Activated T-helper 2 cell treated with anti-CD3 and anti-CD28 coated beads, Interferon-gamma antibody, Interleukin-2, Interleukin-4, amounts not matched to agents 10 μg/mL and 5 μg/mL and 100 μg/mL, durations not matched to agents 14 hours and 24 hours and 36 hours (primary cell): ENCODE measurements at places on chromosomes 1 and 21. TPM values are rescaled to one million over a fixed set of nuclear protein-coding genes. Genes with fewer than 3 reads are reported as not detected.

- DNase-seq, result no peak
- no peaks in the 10 kb centered on the region for H3K27me3 ChIP-seq
- H3K27ac ChIP-seq, result no peak overlapping the region
- H3K36me3 ChIP-seq, result no peaks in the 10 kb centered on the region
- no peaks in the 10 kb centered on the region for H3K4me1 ChIP-seq
Measured at GRCh38 chr1:177912991-177913390, 56.9 kb downstream of the SEC16B start.

GRCh38 chr1:36603461-36603860 lies 120.7 kb upstream of the CSF3R start:
- H3K36me3 ChIP-seq, result no peaks in the 10 kb centered on the region
- H3K4me1 ChIP-seq, result no peaks in the 10 kb centered on the region
- H3K27ac ChIP-seq, result no peak overlapping the region
- DNase-seq, result no peak
- H3K27me3 ChIP-seq, result peaks cover 2% of the 10 kb centered on the region

GRCh38 chr1:81699234-81699633 lies 101.5 kb upstream of the ADGRL2 start:
- no peak for DNase-seq
- H3K36me3 ChIP-seq, result no peaks in the 10 kb centered on the region
- H3K4me3 ChIP-seq, result no peak overlapping the region
- H3K27me3 ChIP-seq, result no peaks in the 10 kb centered on the region
- no peaks in the 10 kb centered on the region for H3K4me1 ChIP-seq

DNA sequence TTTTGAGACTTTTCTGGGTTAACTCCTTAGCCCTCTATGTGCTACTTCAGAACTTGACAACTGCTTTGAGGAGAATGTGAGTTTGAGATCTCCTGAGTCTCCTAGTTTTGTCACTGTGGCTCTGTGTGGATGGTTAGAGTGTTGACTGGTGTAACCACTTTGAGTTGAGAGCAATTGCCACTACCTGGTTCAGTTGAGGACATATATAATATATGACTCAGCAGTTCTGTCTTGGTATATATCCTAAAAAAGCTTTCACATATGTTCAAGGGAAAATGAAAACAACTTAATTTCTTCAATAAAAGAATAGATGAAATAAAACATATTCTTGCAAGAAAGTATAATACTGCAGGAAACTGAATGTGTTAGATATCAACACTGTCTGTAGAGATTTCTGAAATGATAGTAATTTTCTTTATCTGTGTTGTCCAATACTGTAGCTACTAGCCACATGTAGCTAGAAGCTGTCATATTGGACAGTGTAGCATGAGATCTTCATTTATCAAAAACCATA lies 96.7 kb upstream of the QSOX1 start:
- DNase-seq, result no peak
- H3K4me3 ChIP-seq, result no peak overlapping the region
- peak overlapping the region; percentile 11 for H3K27ac ChIP-seq

- no peaks in the 10 kb centered on the region for H3K36me3 ChIP-seq
- no peak overlapping the region for H3K27ac ChIP-seq
- no peak overlapping the region for H3K4me3 ChIP-seq
- peaks cover 6% of the 10 kb centered on the region for H3K4me1 ChIP-seq
- DNase-seq, result no peak
Measured at GRCh38 chr1:85289207-85289847, 12.9 kb upstream of the BCL10 start.

- H3K27ac ChIP-seq, result no peak overlapping the region
- no peak overlapping the region for H3K4me3 ChIP-seq
- no peaks in the 10 kb centered on the region for H3K36me3 ChIP-seq
- DNase-seq, result no peak
- H3K27me3 ChIP-seq, result peaks cover 1% of the 10 kb centered on the region
Measured at GRCh38 chr1:233364026-233364425, 36.5 kb downstream of the MAP3K21 start.

GRCh38 chr1:178166429-178167024 lies 72.6 kb downstream of the RASAL2 start:
- no peak overlapping the region for H3K27ac ChIP-seq
- H3K36me3 ChIP-seq, result no peaks in the 10 kb centered on the region
- H3K4me1 ChIP-seq, result no peaks in the 10 kb centered on the region
- H3K27me3 ChIP-seq, result no peaks in the 10 kb centered on the region

GRCh38 chr1:65230731-65231481 lies 78.4 kb upstream of the DNAJC6 start:
- H3K27ac ChIP-seq, result peak overlapping the region; percentile 79
- no peaks in the 10 kb centered on the region for H3K27me3 ChIP-seq
- no peak for DNase-seq
- H3K36me3 ChIP-seq, result peaks cover 22% of the 10 kb centered on the region

DNA sequence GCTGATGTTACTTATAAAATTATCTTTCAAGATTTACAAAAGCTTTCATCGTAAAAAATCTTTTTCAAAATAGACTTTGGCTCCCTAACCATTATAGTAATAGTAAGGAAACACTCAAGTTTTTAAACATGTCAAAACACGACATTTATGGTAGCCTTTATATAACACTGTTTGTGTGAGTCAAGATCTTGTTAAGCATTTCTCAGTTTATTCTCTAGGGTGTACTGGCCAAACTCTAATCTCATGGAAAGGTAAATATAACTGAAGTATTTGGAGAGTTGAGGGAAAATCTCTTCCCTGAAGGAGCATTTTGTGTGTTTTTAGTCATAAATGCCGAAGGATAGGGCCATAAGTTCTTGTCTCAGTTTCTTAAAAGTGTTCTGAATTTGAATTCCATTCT lies 790.9 kb upstream of the NCAM2 start:
- H3K27ac ChIP-seq, result no peak overlapping the region
- H3K4me3 ChIP-seq, result no peak overlapping the region
- H3K36me3 ChIP-seq, result no peaks in the 10 kb centered on the region
- H3K27me3 ChIP-seq, result no peaks in the 10 kb centered on the region
- no peak for DNase-seq
- no peaks in the 10 kb centered on the region for H3K4me1 ChIP-seq

- no peak for DNase-seq
- H3K4me1 ChIP-seq, result peaks cover 82% of the 10 kb centered on the region
- H3K36me3 ChIP-seq, result peaks cover 26% of the 10 kb centered on the region
- H3K27ac ChIP-seq, result peak overlapping the region; percentile 90
Measured at GRCh38 chr1:10511494-10511885, 36.7 kb downstream of the PEX14 start.

DNA sequence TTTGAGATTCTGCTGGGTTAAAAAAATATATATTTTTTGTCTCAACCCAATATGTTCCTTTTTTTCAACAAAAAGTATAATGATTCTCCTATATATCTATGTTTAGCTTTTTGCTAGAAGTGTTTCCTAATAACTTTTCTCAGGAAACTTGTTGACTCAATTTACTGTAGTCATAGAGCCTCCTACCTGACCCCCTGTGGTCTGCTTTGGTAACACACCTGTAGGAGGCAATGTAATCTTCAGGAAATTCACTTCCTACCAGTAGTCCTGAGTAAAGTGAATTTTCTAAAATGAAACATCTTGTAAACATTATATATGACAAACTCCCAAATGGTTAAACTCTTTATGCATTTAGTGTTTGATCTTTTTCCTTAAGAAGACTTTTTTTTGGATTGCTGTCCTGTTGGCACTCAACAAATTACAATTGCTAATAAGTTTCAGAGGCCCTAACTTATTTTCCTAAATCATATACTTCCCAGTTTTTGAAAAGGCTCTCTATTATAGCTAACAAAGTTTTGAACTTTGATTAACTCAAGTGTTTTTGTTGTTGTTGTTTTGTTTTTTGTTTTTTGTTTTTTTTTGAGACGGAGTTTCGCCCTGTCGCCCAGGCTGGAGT lies 118.3 kb downstream of the OLFML2B start:
- peaks cover 4% of the 10 kb centered on the region for H3K36me3 ChIP-seq
- H3K27ac ChIP-seq, result no peak overlapping the region

DNA sequence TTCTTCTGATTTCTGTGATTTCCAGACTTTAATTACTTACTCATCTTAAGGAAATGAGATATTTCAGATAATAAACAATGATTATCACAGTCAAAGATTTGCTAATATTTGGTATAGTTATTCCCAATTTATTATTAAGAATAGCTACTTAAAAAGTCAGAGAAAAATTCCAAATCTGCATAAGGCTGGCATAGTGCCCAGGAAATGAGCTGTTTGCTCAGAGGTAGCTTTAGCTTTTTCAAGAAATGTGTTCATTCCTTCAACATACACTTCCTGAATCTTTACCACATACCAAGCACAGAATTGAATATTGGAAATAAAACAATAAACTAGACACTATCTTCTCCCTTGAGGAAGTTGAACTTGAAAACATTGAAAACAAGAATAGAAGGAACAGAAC lies 44.3 kb upstream of the KCNK1 start:
- H3K4me3 ChIP-seq, result no peak overlapping the region
- no peak for DNase-seq
- no peaks in the 10 kb centered on the region for H3K4me1 ChIP-seq
- H3K27me3 ChIP-seq, result peaks cover 25% of the 10 kb centered on the region
- no peaks in the 10 kb centered on the region for H3K36me3 ChIP-seq
- H3K27ac ChIP-seq, result no peak overlapping the region

DNA sequence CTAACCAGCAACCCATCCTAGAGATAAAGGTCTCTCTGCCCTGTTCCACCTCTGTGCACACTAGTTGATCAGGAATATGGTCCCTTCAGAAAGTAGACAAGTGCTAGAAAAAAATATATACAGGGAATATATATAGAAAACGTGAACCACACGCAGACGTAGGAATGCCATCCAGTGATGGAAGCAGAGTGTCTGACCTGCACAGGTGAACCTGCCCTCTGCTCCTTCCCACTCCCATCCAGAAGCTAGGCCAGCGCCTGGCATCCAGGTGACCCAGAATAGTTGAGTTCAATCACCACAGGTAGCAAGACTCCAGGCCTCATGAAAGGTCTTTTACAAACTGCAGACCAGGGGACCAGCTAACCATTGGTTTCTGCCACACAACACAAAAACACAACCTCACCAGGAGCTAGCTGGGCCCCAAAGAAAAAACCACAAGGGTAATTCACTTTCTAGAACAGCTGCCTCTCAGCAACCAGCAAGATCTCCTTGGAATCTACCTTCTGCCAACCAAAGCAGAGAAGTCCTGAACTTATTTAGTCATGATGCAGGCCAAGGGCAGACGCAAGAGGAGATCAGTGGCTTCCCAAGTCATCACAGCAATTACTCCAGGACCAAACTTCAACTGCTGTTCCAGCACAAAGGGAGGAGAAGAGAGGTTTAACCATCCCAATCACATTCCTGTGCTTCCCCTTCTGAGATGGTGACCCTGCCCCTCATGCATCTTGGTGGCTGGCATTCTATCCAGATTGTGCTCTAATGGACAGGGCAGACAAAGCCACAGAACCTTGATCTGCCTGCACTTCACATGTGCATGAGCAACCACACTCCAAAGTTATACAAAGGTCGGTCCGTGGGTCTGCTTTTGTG lies 53.0 kb downstream of the GPR161 start:
- H3K27ac ChIP-seq, result no peak overlapping the region
- H3K36me3 ChIP-seq, result no peaks in the 10 kb centered on the region
- H3K4me1 ChIP-seq, result peaks cover 11% of the 10 kb centered on the region
- H3K4me3 ChIP-seq, result no peak overlapping the region
- DNase-seq, result no peak

DNA sequence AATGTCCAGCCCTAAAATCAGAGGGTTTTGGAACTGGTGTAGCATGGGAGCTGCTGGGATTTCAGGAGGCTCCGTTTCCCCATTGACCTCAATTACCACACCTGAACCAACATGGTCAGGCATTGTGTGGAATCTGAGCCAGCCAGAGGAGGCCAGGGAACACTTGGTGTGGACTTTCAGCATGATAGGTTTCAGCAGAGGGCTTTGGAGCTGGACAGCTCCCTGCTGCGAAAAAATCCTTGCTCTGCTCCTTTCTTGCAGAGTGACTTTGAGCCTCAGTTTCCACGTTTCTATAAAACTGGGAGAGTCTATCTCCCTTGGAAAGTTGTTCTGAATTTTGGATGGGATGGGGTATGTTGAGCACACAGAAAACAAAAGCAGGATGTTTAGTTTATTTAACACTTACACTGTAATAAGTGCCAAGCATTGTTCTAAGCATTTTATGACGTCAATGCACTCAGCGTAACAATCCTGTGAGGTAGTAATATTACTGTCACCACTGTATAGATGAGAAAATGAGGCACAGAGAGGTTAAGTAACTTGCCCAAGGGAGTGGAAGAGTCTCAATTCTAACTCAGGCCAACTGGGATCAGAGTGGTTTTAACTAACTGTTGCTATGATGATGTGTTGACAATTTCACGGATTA lies 168.0 kb downstream of the GRIK3 start:
- DNase-seq, result no peak
- H3K4me3 ChIP-seq, result no peak overlapping the region
- no peaks in the 10 kb centered on the region for H3K4me1 ChIP-seq
- H3K36me3 ChIP-seq, result no peaks in the 10 kb centered on the region

GRCh38 chr1:64882574-64883255 lies 83.6 kb downstream of the JAK1 start:
- no peak overlapping the region for H3K4me3 ChIP-seq
- no peaks in the 10 kb centered on the region for H3K27me3 ChIP-seq
- H3K36me3 ChIP-seq, result peaks cover 45% of the 10 kb centered on the region
- no peak overlapping the region for H3K27ac ChIP-seq

DNA sequence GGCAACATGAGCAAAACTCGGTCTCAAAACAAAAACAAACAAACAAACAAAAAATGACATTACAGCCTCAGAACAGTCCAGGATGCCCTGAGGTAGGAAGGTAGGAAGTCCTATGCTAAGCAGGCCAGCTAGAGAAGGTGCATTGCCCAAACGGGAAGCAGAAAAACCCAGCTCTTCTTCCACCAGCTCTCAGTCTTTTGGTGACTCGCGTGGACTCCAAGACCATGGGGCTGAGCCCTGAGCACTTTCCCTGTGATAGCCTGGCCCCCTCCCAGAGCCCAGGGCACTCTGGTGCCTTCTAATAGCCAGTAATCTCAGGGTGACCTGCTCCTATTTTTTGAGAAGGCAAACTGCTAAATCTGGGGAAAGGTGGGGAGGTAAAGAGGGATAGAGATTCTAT lies 16.1 kb downstream of the PHLDA3 start:
- H3K36me3 ChIP-seq, result no peaks in the 10 kb centered on the region
- H3K4me1 ChIP-seq, result peaks cover 30% of the 10 kb centered on the region
- H3K4me3 ChIP-seq, result no peak overlapping the region
- H3K27ac ChIP-seq, result no peak overlapping the region
- peaks cover 14% of the 10 kb centered on the region for H3K27me3 ChIP-seq

GRCh38 chr1:154730986-154731489 lies 123.1 kb upstream of the ADAR start:
- no peak for DNase-seq
- peaks cover 59% of the 10 kb centered on the region for H3K4me1 ChIP-seq
- no peak overlapping the region for H3K27ac ChIP-seq
- H3K4me3 ChIP-seq, result no peak overlapping the region

GRCh38 chr1:150622303-150622975 lies 7.0 kb downstream of the ENSA start:
- peaks cover 84% of the 10 kb centered on the region for H3K36me3 ChIP-seq
- no peaks in the 10 kb centered on the region for H3K27me3 ChIP-seq
- H3K27ac ChIP-seq, result peak overlapping the region; percentile 76
- H3K4me1 ChIP-seq, result peaks cover 64% of the 10 kb centered on the region
- H3K4me3 ChIP-seq, result peak overlapping the region; percentile 20

Gene ANXA9
- 0.32 TPM in 1 of 2 replicates, not detected in the other for total RNA-seq

Gene CD52
- total RNA-seq, result 237 and 243 TPM in 2 replicates

Gene SH2D5
- total RNA-seq, result 0.05 and 0.16 TPM in 2 replicates

Gene LCE6A
- total RNA-seq, result not detected in 2 replicates

Gene GREM2
- not detected in 2 replicates for total RNA-seq

Gene C1orf94
- not detected in 2 replicates for total RNA-seq

Gene CAMSAP2
- 0.52 and 0.97 TPM in 2 replicates for total RNA-seq

Gene NLRP3
- 0.09 and 0.30 TPM in 2 replicates for total RNA-seq

Gene GBP2
- total RNA-seq, result 71.9 and 74.1 TPM in 2 replicates

Gene CCDC190
- total RNA-seq, result not detected in 2 replicates

Gene SLC9C2
- total RNA-seq, result not detected in 2 replicates

Gene NGF
- not detected in 2 replicates for total RNA-seq

Gene OR14C36
- total RNA-seq, result not detected in 2 replicates
